ENCODE measurements at places on chromosomes 2 and 18. TPM values are rescaled to one million over a fixed set of nuclear protein-coding genes. Genes with fewer than 3 reads are reported as not detected.

PLGLB1 gene
- not detected for total RNA-seq

CMPK2 gene
- 47.0 TPM for total RNA-seq

FHOD3 gene
- not detected for total RNA-seq

TXNDC2 gene
- not detected for total RNA-seq

MYL1 gene
- total RNA-seq = not detected

C2orf42 gene
- total RNA-seq = 27.8 TPM

ACVR2A gene
- total RNA-seq = 3.8 TPM

QPCT gene
- 0.18 TPM for total RNA-seq

CYP27C1 gene
- not detected for total RNA-seq

COL5A2 gene
- 0.52 TPM for total RNA-seq

FBXO41 gene
- 16.2 TPM for total RNA-seq

UGP2 gene
- total RNA-seq = 161 TPM

LINC00305 gene
- not detected for total RNA-seq

MROH2A gene
- not detected for total RNA-seq

CXCR1 gene
- total RNA-seq = 1.6 TPM

UGT1A10 gene
- not detected for total RNA-seq

SCN9A gene
- total RNA-seq = 1.9 TPM

Data from T-helper 2 cell treated with Interferon-gamma antibody and Interleukin-4, amounts not matched to agents 100 ng/mL and 5 ng/mL, for 36 hours (primary cell).